HepG2 (cell line): ENCODE measurements at places on chromosomes 1 and 21. TPM values are rescaled to one million over a fixed set of nuclear protein-coding genes. Genes with fewer than 3 reads are reported as not detected.
A peak's percentile ranks its signal among the peaks of the same experiment; 100 is the strongest.

DNA sequence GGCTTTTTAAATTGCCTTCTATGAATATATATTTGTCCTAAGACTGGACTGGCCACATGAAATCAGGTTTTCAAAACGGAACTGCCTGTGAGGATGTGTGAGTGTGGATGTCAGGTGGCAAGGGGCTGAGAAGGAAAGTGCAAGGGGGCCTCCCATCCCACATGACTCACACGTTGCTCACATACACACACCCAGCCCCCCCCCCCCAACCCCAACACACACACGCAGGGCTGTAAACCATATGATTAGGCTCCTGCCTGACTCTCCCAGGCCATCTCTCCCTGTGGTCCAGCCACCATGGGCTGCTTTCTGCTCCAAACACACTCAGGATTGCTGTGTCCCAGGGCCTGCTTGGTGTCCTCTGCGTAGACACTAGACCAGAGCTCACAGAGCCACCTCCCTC, 22.4 kb downstream of the DEGS1 start:
- peak; percentile 7 for DNase-seq

DNA sequence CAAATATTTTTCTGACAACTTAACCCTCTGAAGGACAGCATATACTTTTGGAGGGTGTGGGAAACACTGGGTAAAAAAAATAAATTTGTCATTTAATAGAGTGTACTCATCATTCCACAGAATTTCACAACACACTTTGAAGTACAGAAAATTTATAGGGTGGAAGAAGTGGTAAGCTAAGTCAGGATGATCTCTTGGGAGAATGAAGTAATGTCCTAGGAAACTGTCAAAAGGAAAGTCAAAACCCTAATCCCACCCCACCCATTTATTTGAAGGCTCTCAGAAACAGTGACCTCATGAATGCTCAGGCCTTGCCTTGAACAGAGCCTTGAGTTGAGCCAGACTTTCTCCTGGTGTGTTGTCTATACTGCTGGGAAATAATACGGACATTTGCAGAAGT, 7.3 kb upstream of the UAP1 start:
- no peak for DNase-seq

- no peak for DNase-seq
These were observed 746.6 kb upstream of the B3GALT2 start for GRCh38 chr1:193932979-193933378.

DNA sequence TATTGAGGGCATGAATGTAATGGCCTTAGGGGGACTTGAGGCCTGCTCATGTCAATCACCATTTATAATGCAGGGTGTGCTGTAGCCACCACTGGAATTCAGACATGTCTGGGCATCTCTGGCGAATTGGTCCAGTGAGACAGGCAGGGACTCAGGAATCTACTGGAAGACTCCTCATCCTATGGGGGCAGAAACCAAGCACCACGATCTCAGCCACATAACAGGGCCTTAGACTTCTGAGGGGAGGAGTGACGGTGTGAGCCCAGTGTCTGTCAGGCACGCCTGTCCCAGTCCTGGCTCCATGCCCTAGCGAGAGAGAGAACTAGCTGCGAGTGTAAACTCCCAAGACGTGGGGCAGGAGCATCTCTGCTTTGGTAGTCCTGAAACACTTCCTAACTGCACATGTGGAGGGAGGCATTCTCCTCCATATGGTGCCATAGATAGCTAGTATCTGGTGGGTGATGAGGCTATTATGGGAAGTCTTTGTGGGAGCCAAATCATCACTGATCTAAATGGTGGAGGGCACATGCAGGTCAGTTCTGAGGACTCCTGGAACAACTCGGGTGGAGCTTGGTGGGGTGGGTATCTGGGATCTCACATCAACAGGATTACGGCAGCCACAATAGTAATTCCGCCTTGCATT, 29.8 kb upstream of the KIAA0040 start:
- DNase-seq, result no peak

GRCh38 chr1:9836632-9836960, 12.8 kb upstream of the CLSTN1 start:
- no peak for DNase-seq

GRCh38 chr1:86774305-86775295, 70.2 kb downstream of the SH3GLB1 start:
- peak; percentile 100 for DNase-seq

DNA sequence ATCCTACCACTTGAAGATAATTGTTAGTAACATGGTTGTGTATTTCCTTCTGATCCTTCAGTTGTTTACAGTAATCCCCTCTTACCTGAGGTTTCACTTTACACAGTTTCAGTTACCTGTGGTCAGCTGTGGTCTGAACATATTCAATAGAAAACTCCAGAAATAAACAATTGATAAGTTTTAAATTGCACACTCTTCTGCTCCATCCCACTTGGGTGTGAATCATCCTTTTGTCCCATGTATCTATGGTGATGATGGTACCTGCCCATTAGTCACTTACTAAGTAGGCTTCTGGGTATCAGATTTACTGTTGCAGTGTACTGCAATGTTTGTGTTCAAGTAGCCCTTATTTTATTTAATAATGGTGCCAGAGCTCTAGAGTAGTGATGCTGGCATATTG, 62.5 kb downstream of the OSBPL9 start:
- no peak for DNase-seq

DNA sequence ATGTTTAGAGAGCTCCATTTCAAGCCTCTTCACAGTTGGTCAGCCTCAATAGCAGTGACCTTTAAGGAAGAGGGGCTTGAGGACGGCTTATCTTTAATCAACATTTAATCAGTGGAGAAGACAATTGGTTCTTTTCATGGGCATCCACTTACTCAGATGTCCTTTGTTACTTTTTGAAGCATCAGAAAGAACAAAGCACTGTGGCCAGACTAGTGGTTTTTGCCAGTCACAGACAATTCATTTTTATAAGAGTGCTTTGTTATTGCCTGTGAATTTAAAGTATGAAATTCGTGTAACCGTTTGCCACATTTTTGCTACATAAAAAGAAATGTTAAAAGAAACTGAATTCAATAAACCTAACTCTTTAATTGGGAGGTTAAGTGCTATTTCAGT, 222.8 kb downstream of the TPR start:
- DNase-seq, result no peak

GRCh38 chr1:241994171-241994570, 4.7 kb downstream of the MAP1LC3C start:
- no peak for DNase-seq

- DNase-seq, result no peak
These were observed 201.2 kb downstream of the TGFB2 start for GRCh38 chr1:218546314-218546713.

Gene S100A7
- not detected in 2 replicates for total RNA-seq

Gene KPRP
- total RNA-seq, result not detected in 2 replicates
